ENCODE measurements at places on chromosomes 11 and 22.

GRCh38 chr22:46287873-46288751 lies 8.6 kb upstream of the GTSE1 start:
- DNase-seq: no peak

DNA sequence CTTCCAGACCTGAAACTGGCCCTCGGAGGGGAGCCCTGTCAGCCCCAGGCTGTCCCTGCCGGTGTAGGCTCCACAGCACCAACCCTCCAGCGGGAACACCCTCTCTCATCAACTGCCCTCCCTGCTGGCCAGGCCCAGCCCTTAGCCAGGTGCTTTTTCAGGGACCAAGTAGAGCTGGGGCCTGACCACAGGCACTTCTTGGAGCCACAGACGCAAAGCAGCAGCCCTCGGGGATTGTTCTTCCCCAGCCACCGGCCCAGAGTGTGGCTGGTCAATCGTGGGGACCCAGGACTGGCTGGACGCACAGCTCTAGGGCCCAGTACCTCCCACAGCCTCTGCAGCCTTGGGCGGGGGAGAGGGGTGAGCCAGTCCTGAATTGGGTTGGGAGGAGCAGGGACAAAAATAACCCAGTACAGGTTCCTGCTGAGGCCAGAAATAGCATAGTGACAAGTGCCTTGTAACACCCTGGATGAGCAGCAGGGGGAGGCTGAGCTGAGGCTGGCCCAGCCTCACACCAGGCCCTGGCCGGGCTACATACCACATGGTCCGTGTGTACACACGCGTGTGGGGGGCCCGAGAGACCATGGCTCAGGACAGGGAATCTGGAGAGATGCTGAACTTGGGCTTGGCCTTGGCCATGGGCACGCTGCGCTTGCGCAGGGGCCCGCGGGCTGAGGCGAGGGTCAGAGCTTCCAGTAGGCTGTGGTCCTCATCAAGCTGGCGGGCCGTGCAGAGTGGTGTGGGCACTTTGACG lies 2.0 kb downstream of the KCNJ11 start:
- no peak for DNase-seq

GRCh38 chr11:99368583-99368982 lies 347.8 kb downstream of the CNTN5 start:
- no peak for DNase-seq

DNA sequence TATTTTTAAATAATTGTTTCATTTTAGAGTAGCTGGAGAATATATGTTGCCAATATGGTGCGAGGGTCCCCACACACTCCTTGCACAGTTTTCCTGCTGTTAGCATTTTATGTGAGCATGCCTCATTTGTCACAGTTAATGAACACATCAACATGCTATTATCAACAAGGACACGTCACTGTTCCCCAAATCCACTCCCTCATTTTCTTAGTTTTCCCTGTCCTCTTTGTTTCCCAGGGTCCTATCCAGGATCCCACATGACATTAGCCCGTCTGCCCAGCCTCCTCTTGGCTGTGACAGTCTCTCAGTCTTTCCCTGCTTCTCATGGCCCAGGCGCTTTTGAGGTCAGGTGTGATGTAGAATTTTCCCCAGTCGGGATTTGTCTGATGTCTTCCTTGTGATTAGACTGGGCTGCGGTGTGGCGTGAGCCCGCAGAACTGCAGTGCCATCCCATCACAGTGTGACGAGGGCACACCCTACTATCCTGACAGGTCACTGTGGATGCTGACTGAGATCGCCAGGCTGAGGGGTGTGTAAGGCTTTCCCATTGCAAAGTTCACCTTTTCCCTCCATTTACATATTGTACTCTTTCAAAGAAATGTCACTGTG lies 450.6 kb upstream of the B3GAT1 start:
- DNase-seq: no peak

- DNase-seq: no peak
Measured at GRCh38 chr11:72069787-72070251, 10.5 kb downstream of the NUMA1 start.

GRCh38 chr11:95119361-95120060 lies 29.9 kb downstream of the ENDOD1 start:
- no peak for DNase-seq

DNA sequence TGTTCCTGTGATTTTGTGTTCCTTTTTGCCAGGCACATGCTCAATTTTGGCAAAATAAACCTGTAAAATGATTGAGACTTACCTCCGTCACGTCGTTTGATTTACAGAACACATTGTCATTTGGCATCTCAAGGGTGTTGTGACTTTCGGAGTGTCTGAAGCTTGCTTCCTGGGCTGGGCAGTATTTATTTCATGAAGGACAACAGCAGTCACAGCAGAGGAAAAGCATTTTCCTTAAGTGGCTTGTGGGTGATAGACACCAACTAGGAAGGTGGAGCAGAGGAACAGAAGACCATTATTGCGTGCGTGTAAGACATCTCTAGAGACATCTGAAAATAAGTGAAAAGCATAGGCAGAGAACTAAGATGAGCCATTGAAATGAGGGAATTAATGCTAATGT lies 80.2 kb downstream of the SLC36A4 start:
- DNase-seq: no peak

DNA sequence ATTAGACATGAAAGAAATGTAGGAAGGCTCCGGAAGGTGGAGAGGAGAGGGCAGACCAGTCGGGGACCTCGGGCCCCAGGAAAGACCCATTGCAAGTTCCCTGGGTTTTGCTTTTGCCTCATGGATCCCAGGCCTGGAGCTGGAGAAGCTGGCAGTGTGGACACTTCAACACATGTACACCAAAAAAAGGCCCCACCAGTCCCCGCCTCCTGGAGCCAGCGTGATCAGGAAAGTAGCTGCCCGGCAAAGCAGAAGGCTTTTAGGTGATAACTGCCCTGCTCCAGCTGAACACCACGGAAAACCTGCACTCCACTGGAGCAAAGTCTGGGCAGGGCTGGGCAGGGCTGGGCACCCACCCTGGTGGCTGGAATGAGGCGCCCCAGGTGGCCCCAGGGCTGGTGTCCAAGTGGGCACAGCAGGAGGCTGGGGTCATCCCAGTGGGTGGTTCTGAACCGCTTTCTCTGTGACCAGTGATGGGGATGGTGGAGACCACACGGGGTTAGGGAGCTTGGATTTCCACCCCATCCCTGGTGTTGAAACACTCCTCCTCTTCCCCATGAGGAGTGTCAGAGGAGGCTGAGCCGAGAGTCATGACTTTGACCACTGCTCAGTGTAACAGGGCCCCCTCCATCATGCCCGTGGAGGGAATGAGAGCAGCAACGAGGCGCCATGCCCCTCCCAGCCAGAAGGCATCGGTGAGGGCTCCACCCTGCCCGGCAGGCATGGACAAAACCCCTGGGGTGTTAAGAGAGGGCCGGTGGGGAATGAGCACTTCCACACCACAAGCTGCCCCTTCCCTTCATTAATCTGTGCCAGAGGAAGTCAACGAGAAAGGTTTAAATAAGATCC lies 16.9 kb upstream of the MUC5AC start:
- DNase-seq: no peak

DNA sequence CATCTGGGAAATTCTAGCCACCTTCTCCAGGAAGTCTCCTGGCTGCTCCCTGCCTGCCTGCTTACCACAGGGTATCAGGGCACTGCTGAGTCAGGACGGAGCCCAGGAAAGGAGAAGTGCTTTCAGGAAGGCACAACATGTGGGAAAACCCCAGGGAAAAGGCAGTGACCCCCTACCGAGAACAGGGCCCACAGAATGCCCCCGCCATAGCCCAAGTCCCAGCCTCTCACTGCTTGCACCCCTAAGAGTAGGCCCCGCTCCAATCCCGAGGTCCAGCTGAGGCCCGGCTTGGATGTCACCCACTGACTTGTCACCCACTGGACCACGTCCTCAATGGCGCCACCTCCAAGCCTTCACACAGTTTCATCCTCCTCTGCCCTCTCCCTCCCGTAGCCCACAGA lies 34.1 kb downstream of the ARAP1 start:
- no peak for DNase-seq

DNA sequence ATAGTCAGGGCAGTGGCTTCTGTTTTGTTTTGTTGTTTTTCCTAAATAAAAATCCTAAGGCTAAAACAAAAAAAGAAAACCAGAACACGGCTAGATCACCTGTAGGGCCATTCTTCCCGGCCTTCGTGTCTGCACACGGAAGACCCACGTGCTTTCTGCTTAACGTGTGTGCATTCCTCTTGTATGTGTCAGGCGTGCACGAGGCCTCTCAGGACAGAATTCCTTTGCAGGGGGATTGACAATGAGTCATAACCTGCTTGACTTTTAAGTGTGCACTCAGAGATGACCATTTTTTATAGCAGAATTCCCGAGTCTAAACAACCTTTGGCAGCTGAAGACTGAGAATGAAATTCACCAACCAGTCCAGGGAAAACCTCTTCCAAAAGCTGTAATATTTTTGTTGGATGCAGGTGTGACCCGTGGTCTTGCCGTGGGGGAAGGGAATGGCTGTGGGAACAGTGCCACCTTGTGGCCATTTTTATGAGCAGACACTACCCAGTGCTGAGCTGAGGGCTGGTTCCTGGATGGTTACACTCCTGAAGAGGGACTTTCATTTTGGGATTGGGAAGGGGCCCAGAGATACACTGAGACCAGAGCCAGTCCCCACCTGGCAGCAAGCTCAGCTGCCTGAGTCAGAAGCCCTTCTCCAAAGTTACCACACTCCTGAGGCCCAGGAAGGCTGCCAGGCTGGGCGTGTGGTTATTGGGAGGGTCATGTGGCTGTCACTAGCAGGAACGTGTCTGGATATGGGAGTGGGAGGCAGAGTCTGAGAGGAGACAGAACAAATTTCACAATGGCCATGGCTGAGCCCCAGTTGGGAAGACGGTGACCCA lies 35.7 kb upstream of the DKK3 start:
- peak; percentile 46 for DNase-seq

- no peak for DNase-seq
Measured at GRCh38 chr22:36548606-36549005, 19.6 kb upstream of the EIF3D start.

- DNase-seq: no peak
Measured at GRCh38 chr11:70796648-70797227, 398.4 kb downstream of the CTTN start.

DNA sequence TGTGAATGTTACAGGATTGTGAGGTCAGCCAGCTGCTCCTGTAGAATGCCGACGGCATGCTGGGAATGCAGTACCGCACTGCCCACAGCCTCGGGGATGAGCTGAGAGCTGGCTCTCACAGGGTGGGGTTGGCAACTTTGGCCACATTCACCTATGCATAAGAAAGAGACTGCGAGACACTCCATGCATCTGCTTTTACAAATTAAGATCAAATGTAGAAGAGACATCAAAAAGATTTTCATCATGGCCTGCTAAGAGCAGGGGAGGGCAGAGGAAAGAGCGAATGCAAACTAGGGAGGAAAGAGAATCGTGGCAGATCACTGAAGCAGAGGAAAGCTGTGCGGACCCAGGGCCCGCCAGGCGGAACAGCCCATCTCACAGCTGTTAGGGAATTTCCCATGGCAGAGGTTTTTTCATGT lies 49.8 kb upstream of the SPATA19 start:
- no peak for DNase-seq

- no peak for DNase-seq
Measured at GRCh38 chr22:29633514-29634312, 30.3 kb downstream of the NF2 start.

GRCh38 chr22:33315954-33316353 lies 257.8 kb upstream of the SYN3 start:
- DNase-seq: no peak

DNA sequence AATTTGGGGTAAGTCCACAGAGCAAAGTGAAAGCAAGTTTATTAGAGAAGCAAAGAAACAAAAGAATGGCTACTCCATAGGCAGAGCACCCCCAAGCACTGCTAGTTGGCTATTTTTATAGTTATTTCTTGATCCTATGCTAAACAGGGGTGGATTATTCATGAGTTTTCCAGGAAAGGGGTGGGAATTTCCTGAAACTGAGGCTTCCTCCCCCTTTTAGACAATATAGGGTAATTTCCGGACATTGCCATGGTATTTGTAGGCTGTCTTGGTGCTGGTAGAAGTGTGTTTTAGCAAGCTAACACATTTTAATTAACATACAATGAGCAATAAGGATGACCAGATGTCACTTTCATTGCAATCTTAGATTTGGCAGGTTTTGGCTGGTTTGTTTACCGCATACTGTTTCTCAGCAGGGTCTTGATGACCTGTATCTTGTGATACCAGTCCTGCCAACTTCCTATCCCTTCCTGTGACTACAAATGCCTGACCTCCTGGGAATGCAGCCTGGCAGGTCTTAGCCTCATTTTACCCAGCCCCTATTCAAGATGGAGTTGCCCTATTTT lies 937 bp upstream of the C1QTNF6 start:
- DNase-seq: no peak

- no peak for DNase-seq
Measured at GRCh38 chr11:1039481-1040427, 3.2 kb upstream of the MUC6 start.

- DNase-seq: no peak
Measured at GRCh38 chr22:26019596-26019995, 149.7 kb upstream of the SEZ6L start.

DNA sequence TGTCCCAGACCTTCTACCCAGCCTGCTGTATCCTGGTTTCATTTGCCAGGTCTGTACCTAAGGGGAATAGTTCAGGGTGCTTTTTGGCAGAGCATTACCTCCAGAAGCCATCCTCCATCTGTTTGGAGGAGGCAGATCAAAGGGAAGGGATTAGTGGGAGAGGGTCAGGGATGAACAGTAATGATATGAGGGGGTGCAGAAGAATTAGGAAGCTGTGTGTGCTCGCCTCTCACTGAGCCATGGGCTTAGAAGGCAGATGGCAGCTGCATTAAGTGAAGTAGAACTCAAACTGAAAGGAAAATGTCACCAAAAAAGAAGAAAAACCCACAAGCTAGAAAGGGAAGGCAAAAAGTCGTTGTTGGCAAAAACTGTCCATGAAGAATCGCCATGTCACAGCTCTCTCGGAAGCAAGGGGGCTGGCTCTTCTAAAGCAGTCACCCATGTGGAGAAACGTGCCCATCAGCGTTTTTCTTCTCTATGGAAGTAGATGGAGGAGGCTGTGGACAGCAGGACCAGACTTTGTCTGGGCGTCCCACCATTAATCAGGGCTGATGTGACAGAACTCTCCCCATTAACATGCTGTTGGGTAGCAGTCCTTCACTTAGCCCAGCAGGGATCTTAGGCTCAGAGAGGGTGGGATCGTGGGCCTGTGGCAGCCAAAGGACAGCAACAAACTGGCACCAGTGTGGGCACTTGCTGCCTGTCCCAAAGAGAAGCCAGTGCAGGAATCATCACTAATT lies 46.8 kb downstream of the CEP164 start:
- no peak for DNase-seq

DNA sequence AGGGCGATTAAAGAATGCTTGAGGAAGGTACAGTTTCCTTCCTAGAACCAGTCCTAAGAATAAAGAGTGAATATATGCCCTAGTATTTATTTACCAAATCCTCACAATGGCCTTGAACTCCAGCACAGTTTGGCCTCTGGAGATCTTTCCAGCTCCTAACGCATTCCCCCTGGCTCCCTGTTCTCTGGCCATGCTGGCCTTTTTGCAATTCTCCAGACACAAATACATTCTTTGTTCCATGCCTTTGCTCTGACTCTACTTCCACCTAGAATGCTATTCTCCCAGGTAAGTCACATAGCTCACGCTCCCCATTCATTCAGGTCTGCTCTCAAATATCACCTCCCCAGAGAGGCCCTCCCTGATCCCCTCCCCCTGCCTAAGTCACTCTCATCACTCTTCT lies 3.7 kb upstream of the DGKZ start:
- no peak for DNase-seq

Data from central memory CD4-positive, alpha-beta T cell (primary cell).